Activated gamma-delta T cell treated with anti-CD3 and anti-CD28 coated beads, Interleukin-2, amount 50 U/mL, for 16 hours (primary cell): ENCODE measurements at places on chromosomes 5 and 9.

- DNase-seq: no peak
Measured at GRCh38 chr9:470552-471194, 256.0 kb downstream of the DOCK8 start.

- DNase-seq: no peak
Measured at GRCh38 chr9:20200581-20200980, 411.7 kb upstream of the SLC24A2 start.

DNA sequence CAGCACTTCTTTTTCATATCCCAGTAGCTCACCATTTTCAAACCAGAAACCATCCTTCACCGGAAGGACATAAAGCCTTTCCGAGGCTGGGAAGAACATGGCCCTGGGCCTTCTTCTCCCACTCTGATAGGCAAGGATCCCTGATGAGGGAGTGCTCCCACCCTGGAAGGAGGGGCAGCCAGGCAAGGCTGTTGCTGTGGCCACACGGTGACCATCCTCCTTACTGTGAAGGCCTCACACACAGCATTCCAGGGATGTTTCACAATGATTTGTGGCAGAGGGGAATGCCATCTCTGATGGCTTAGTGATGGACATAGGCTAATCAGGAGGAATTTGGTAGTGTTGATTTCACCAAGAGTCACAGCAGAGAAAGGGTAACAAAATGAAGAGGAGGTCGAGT is 130.7 kb downstream of the ADAMTS12 start:
- no peak for DNase-seq

GRCh38 chr9:6506571-6506970 is 93.6 kb downstream of the UHRF2 start:
- DNase-seq: no peak

- no peak for DNase-seq
Measured at GRCh38 chr5:122877518-122877917, 32.1 kb downstream of the SNX24 start.

DNA sequence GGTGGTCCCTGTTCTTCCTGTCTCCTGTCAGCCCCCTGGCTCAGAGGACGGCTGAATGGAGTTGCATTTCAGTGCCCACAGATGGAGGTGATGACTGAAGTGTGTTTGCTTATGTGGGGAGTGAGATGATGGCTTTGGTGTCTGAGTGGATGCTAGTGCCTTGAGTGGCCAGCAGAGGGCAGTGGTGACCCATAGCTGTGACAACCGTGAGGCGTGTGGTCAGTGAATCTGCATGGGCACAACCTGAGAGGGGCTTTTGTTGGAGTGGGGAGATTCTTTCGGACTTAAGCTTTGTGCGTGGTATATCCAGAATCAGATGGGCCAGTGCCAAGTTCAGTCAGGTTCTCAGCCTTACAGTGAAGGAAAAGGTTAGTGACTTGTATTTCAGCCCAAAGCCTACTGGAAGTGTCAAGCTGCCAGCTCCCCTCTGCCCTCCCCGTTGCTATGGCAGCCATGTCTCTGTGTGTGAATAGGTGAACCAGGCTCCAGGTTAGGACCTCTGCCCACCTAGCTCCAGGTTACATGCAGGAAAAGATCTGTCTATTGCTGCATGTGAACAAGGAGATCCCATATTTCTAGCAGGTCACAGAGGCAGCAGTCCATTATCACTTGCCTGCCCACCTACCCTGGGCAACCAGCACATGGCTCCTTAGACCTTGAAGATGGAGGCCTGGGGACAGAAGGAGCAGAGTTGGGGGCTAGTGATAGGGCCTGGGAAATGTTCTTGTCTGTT is 14.7 kb upstream of the CXXC5 start:
- DNase-seq: peak; percentile 52

- DNase-seq: no peak
Measured at GRCh38 chr9:95338243-95338642, 20.7 kb upstream of the FANCC start.

DNA sequence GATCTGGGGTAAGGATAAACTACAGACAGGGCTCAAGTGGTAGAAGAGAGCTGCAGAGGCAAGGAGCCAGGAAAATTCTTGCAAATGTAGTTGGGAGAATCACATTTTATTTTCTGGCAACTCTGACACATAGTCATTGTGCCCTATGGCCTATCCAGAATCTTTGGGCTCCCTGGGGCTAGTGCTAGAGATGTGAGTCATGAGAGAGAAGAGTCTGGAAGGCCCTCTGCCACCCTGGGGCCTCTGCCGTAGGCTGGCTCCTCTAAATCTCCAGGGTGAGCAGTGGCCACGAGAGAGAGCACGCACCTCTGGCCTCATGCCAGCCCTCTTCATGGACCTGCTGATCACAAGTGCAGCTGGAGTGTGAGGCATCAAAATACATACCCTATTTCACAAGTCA is 74.3 kb upstream of the SSBP2 start:
- no peak for DNase-seq

GRCh38 chr5:59036274-59036961 is 453.5 kb downstream of the RAB3C start:
- no peak for DNase-seq

DNA sequence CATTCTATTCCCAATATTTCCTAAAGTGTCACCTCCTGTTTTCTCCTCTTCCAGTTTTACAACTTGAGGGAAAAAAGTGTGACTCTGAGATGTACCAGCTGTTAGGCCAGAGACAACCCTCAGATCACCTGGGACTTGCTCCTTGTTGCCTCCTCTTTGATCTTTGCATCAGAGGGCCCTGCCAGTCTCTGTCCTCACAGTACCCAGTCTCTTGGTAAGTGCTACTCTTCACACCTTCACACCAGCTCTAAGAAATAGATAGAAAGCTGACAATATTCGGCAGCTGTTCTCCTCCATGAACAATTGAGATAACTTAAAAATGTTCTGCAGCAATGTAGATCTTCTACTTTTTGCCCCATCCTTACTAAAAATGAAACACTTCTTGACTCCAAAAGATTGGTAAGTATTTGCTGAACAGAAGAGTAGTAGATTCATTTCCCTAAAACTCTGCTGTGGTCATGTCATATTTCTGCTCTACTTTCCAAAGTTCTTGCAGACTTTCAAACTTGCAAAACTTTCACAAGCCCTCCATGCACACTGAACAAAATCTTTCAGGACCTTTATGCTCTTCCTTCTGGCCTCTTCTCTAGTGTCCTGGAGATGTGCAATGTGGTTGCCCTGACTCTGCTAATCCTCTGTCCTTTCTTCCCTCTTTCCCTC is 188.6 kb downstream of the SNX18 start:
- DNase-seq: no peak

- DNase-seq: no peak
Measured at GRCh38 chr5:85159395-85159794, 774.7 kb upstream of the EDIL3 start.

DNA sequence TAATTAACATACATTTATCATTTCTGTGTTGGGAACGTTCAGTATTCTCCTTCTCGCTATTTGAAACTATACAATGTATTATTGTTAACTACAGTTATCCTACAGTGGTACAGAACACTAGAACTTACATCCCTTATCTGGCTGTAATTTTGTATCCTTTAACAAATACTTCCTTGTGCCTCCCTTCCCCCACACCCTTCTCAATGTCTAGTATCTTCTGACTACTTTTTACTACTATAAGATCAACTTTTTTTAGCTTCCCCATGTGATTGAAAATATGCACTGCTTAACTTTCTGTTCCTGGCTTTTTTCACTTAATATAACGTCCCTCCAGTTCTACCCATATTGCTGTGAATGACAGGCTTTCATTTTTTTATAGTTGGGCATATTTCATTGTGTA is 253.5 kb downstream of the RAB3C start:
- DNase-seq: no peak

- no peak for DNase-seq
Measured at GRCh38 chr5:159510282-159510681, 180.0 kb upstream of the IL12B start.

DNA sequence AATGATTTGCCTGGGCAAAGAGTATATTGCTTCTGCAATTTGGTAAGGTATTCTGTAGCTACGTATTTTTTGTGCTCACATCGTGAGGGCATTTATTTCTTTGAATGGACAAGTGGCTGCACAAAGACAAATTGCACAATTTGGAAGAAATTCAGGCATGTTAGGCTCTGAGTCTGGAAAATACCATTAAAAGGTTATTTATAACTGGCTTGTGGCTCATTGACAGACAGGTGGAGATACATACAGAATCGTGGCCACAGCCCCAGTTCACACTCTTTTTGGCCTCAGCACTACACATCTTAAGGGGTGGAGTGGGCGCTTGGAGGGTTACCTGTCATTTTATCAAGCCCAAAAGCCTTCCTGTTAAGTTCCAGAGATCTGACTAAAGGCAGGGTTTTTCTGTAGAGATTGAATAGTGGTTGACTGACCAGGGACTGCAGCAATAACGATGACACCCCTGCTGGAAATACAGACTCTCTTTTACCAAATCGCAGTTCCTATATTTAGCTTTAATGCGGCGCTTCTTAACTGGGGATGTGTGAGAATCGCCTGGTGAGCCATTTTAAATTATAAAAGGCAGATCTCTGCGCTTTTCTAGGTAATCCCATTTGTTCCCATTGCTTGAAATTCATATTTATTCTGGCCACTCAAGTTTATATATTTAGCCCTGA is 14.7 kb downstream of the MAN2A1 start:
- no peak for DNase-seq

- DNase-seq: peak; percentile 52
Measured at GRCh38 chr5:126676195-126676624, 75.5 kb downstream of the PHAX start.

DNA sequence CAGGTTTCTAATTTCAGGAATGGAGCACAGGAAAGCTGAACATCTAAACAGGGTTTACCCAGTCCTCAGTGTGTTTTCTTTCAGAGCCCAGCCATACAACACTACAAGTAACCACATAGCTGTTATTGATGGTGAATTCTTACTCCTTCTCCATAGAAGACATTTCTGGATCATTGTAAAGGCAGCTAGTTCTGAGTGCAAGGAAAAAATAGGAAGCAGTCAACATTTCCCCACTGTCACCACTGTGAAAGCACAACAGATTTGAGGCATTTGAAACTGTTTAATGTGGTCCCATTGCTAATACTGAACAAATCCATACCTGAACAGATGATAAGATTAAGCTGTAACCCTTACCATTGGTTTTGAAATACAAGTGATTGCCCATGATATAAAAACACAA is 145.0 kb upstream of the PCA3 start:
- no peak for DNase-seq

DNA sequence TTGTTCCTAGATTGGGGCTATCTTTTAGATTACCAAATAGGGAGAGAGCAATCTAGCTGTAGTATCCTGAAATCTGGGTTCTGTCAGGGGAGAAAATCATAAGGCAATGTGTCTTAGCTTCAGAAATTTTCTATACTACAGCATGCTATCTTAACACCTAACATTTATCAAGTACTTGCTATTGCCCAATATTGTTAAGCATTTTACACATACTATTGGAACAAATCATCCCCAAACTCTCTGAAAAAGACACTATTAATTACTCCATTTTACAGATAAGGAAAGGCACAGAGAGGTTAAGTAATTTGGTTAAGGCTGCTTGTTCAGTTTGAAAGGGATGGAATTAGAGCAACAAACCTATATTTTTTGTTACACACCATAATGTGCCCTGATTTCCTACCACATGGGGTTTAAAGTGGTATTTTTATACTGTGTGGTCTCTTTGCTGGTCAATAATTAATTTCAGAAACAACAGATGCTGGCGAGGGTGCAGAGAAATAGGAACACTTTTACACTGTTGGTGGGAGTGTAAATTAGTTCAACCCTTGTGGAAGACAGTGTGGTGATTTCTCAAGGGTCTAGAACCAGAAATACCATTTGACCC is 57.2 kb upstream of the RIC1 start:
- no peak for DNase-seq

DNA sequence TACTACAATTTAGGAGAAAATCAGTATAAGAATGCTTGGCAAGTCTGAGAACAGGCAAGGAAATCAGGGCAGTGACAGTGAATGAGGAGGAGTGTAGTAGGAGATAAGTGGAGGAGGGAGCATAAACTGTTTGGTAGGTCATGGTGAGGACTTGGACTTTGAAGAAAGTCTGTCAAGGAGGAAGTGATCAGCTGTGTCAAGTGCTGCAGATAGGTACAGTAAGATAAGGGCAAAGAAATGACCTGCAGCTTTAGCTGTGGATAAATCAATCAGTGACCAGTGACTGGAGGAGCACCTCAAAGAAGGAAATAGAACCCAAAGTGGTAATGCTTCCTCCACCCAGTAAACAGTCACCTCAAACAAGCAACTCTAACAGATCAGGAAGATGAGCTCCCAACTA is 106.3 kb downstream of the RAPGEF6 start:
- no peak for DNase-seq

DNA sequence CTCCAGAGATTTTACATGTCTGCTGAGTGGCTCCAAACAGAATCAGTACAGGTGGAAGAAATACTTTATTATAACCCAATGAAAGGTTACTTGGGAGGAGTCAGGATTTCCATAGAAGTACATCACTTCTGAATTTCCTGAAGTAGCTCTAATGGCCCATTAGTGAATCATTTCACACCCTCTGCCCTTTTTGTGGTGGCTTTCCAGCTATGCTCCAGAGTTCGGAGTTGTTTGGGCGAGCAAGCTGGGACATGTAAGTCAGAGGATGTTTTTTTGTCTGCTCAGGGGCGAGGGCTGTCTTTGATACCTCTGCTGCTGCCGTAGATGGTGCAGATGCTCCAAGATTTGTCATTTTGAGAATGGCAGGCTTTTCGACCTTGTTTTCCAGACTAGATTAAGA is 226.1 kb downstream of the GOLPH3 start:
- no peak for DNase-seq

GRCh38 chr9:764105-764524 is 77.4 kb upstream of the DMRT1 start:
- no peak for DNase-seq
